8988T (cell line): ENCODE measurements at places on chromosomes 2 and 18.

- DNase-seq = peak; percentile 24
Observed at GRCh38 chr2:67840460-67841068, 222.2 kb downstream of the C1D start.

DNA sequence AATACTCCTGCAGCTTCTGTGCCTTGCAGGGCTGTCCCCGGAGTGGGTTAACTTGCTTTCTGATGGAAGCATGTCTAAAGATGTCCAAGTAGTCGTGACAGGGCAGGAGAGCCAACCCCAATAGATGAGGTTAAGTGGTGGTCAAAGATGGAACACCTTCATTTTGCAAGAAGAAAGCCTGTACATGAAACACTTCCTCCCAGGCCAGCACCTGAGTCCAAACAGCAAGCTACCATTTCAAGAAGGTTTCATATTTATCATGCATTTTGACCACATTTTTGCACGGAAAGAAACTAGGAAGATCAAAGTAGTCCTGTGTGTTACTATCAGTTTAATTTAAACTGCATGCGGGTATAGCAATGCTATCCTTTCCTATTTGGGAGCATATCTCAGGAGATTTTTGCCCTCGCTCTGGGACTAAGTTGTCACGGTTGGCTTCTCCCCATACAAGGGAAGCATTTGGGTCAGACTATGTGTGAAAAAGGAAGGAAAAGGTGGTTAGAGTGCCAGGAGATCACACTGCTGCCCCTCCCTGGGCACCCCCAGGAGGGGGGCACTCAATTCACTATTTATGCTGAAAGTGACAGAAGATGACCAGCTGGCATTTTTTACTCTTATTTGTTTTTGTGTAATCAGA lies 187.6 kb downstream of the ZNF521 start:
- no peak for DNase-seq

DNA sequence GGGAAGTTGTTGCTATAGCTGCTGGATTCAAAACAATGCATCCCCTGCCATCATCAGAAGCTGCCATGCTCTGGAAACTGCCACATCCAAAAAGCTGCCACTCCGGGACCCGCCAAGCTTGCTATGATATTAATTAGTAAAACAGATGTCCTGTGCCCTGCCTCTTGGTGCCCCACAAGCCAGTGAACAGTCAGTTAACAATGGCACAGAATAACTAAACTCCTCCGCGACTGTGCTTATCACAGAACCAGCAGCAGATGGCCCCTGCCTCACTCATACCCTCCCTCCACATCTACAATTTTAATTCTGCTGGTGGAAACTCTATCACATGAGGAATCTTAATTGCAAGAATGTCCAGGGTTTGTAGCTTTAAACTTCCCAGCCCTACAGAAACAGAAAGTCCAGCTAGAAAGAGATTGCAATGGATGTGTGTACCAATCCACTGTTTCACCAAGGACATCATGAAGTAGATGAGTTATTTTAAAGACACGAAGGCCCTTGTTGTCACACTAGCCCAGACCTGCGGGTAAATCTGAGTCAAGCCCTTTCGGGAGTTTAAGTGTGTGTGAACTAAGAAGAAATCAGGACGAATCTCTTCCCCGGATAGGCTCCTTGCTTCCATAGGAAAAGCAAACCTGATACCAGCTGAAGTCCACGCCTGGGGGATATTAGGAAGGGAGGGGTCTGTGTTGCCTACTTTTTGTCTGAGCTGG lies 7.4 kb upstream of the ACYP2 start:
- no peak for DNase-seq

DNA sequence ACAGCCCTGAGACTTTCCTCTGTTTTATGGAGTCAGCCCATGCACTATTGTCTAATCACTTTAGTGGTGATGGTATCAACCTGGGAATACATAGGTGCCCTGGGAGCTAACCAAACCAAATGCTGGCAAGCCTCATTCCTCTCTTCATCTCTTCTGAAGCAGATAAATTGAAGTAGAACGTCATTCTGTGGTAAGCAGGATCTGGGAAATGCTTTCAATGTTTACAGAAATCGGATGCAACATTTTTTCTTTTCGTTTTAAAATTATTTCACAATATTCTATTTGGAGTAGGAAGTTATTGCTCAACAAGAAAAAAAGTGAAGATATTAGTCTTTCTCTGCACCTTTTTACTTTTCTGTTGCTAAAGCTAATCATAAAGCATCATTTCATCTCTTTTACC lies 114.2 kb downstream of the RBMS1 start:
- no peak for DNase-seq

DNA sequence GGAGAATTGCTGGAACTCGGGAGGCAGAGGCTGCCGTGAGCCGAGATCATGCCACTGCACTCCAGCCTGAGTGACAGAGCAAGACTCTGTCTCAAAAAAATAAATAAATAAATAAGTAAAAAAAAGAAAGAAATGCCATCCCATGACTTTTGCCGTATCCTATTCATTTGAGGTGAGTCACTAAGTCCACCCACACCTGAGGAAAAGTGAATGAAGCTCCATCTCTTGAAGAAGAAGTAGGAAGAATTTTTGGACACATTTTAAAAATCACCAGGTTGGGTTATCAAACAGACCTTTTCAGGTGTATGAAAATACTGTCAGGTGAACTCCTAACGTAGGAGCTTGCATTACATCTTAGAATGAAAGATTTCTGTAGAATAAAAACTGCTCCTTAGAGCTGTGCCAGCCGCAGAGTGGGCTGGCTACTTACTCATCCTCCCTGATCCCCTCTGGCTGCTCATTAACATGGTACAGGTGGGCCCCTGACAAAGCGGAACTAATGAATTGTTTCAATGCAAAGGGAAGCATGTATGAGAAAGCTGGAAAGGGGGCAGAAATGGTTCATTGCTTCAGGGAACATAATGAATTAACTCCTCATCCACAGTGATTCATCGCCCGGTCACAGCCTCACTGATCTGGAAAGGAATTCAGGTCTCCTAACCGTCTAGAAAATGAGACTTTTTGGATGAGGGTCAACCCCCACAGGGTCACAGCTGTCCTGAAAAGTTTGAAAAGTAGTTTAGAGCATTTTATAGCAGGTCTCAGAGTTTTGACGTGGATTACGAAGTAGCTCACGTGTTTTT lies 191.4 kb downstream of the SPP2 start:
- peak; percentile 24 for DNase-seq

- no peak for DNase-seq
Observed at GRCh38 chr2:157336137-157337010, 10.8 kb upstream of the ERMN start.

GRCh38 chr2:75053484-75054112 lies 95.2 kb downstream of the POLE4 start:
- peak; percentile 26 for DNase-seq

DNA sequence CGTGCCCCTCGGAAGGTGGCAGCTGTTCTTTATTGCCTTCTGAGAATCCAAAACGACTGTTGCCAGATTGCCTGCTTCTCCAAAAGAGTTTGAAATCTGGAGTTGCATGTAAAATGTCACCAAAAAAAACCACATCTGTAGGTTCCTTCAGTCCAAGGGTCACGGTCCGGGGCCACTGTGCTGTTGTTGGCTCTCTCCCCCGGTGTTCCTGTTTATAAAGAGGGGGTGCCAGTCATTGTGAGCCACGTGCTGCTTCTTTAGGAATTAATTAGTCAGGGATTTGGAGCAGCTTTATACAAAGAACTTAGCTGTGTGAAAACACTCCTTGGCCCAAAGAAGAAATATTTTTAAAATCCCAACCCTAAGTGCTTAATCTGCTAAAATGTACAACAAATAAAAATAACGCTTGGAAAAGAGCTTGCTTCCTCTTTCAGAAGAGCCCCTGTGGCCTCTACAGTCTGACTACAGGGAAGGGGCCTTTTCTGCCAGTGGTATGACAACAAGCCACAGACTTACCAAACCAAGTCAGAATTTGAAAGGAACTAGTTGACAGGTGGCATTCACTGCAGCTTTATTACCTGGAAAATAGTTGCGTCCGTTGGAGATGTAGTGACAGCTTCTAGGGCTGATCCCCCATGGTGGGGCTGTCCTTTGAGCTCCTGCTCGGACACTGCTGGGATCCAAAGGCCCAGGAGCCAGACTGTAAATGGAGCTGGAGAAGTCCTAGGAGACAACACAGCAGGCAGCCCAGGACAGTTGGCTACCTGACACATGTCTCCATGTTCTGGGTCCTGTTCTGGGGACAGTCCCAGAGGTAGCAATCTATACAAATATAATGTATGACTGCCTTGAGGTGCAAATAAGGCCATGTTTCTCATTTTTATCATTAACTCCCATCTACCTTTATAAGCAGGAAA lies 84.5 kb upstream of the SLC1A4 start:
- no peak for DNase-seq

DNA sequence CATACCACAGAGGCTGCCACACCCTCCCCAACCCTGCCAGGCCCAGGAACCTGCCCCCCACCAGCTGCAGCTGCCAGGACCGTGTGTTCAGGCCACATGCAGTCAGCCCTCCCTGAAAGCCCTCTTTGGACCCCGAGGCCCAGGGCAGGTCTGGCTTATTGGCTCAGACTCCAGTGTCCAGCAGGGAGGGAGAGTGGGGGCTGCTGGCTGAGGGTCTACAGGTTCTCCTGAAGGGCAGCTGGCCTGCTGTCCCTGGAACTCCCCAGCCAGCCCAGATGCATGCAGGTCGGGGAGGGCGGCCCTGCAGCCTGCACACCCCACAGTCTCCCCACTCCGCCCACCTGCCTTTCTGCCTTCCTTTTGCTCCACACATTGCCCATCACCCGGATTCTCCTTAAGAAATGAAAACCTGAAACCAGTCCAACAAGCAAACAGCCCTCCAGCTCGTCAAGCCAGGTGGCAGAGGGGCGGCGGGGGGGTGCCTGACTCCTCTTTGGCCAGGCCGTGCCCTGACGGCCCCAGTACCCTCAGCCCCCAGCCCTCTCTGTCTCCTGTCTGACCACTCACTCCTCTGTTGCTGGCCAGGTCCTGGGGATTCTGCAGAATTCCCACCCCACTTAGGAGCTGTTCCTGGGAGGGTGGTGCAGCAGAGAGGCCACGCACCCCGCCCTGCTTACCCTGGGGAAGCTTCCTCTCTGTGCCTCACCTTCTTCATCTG lies 18.0 kb downstream of the GPR35 start:
- peak; percentile 23 for DNase-seq

DNA sequence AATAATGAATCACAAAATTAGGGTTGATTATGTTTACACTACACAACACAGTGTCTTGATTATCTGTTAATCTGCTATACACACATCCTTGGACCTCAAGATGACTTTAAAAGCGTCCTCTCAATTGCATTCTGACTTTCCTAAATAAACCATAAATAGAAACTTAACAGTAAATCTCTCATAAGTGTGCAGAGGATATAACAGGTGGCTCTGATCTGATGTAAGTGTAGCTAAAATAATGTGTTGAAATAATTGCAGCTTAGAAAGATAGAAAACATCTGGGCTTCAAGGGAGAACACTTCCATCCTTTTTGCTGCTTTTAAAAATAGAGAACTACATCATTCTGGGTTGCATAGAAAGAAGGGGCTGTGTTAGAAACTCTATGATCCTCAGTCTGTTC lies 78.4 kb upstream of the EFEMP1 start:
- no peak for DNase-seq

DNA sequence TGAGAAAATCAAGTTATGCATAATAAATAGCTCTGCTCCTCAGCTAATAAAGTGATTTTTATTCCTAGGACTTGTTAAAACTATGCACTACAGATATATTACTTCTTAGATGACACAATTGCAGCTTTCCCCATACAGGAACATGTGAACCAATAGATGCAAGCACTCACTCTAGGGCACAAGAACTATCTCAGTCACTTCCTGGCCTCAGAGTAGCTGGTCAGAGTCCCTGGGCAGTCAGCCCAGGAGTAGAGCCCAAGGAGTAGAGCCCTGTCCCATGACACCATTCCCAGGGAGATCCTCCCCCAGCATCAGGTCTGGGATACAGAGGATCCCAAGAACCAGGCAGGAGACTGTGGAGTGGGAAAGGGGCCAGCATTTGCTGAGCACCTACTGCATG lies 2.7 kb downstream of the TNS1 start:
- no peak for DNase-seq

DNA sequence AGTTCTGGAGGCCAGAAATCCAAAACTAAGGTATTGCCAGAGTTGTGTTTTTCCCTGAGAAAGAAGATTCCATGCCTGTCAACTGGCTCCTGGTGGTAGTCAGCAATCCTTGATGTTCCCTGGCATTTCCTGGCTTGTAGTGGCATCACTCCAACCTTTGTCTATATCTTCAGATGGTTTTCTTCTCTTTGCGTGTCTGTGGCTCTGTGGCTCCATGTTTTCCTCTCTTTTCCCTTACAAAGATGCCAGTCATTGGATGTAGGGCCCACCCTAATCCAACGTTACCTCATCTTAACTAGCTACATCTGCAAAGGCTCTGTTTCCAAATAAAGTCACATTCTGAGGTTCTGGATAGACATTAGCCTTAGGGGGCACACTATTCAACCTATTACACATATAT lies 41.8 kb downstream of the SLC14A1 start:
- DNase-seq = no peak
